ENCODE measurements at places on chromosomes 3 and 15.

GRCh38 chr3:56042326-56042951 lies 425.8 kb downstream of the ERC2 start:
- DNase-seq: no peak

DNA sequence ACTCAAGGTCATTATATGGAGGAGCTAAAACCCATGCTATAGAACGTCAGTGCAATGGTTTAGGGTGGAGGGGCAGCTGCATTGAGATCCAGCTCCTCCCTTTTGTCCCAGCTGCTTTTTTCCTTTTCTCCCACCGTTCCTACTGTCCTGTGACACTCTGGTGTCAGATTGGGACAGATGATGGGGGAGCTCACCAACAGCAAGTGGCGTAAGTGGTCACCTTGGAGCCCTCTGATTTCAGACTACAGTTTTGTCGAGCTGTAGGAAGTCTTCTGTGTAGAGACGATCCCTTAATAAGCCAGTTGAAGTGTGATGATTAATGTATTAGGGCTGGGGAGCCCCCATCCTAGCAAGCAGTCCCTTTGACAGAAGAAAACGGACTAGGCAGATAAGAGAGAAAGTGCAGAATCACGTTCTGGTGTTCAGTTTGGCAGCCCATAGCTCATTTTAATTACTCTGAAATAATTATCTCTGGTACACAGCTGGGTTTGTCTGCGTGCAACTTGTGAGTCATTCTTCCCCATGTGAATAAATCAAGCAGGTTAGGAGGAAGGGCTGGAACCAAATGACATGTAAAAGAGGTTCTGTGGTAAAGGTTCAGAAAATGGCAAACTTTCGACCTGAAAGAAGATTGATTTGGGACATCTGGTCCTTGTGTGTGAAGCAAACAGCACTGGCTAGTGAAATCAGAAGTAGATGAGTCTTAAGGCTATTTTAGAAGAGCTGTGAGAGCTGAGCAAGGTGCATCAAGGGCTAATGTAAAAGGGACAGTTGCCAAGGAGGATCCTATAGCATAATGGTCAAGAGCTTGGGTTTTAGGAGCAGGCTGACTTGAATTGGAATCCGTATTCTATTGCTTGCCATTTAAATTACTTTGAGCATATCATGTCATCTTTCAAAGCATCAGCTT lies 241.4 kb downstream of the EDEM1 start:
- no peak for DNase-seq

- DNase-seq: no peak
These were observed 779.1 kb downstream of the CADM2 start for GRCh38 chr3:85737846-85738245.

GRCh38 chr3:172062761-172063160 lies 23.4 kb downstream of the FNDC3B start:
- no peak for DNase-seq

DNA sequence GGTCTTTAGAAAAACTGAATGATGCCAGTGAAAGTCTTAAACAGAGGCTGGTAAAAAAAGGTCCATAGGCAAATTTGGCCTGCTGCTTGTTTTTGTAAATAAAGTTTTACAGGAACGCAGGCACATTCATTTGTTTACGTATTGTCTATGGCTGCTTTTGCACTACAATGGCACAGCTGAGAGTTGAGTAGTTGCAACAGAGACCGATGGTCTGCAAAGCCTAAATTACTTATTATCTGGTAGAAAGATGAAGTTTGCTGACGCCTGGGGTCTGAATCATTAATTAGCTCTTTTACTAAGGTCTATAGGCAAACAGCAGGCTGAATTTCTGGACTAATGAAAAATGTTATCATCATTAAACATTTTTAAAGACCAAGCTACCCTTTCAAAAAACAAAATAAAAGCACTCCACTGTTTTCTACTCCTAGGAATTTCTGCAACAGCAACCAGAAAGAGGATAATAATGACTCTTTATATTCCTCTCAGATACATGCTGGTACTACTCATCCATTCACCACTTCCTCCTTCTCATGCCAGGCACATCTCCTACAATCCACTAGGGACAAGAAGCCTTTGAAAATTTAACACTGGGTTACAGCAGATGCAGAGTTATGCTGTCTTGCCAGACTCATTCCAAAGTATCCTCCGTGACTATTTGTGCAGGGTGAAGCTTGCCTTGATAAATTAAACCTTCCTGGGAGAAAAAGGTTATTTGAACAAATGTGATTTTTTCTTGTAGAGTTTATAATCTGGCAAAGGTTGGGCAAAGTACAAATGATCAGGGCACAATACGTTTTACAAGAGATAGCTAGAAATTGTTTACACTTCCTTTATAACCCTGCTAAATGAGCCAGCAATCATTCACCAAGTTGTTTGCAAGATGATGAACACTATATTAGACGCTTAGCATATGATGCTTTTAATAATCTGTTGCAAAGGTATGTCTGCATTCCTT lies 6.0 kb downstream of the GATM start:
- DNase-seq: no peak

DNA sequence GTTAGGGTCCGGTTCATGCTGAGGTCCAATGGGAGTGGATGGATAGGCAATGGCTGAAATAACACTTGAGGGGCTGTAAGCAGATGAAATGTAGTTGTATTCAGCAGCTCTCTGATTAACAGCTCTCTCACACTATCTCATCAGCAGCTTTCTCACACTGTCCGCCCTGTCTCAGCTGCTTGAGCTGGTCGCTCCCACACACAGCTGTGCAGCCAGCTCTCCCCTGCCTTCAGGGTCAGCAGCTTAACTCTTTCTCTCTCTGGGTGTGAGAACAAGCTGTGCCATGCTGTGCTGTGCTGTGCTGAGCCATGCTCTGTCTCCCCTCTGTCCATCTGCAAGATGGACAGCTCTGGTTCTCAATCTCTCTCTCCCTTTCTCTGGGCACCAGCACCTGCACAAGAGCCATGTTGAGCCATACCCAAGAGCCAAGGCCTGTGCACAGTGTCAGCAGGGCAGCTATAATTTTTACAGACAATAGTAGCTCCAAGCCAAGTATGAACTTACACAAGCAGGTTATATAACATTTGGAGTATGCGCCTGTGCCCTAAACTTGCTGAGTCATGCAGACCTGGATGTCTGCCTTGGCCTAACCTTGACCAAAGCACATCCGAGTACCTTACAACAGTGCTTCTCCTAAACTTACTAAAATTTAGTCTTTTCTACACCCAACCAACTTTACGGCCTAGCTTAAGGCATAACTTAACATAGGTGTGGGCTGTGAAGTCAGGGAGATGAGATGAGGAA lies 291.3 kb upstream of the TRIM42 start:
- DNase-seq: no peak

- no peak for DNase-seq
These were observed at the start of gene ADGRG7 for GRCh38 chr3:100609305-100609704. ADGRG7 (plus strand) TSS chr3:100609601; CDS start chr3:100609857, 256 bp downstream.

DNA sequence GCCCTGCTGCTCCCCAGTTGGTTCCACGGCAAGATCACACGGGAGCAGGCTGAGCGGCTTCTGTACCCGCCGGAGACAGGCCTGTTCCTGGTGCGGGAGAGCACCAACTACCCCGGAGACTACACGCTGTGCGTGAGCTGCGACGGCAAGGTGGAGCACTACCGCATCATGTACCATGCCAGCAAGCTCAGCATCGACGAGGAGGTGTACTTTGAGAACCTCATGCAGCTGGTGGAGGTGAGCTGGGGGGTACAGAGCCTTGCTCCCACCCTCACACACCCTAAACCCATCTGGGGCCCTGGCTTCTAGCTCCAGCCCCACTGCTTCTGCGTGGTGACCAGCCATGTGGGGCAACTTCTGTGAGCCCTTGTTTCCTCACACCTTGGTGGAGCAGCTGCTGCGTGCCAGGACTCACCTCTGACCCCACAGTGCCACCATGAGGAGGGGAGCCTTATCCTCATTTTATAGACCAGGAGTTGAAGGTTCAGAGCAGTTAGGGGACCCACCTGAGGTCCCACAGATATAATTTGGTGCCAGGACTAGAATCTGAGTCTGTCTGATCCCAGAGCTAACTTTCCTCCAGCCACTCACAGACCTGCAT lies 13.3 kb upstream of the LMAN1L start:
- no peak for DNase-seq

DNA sequence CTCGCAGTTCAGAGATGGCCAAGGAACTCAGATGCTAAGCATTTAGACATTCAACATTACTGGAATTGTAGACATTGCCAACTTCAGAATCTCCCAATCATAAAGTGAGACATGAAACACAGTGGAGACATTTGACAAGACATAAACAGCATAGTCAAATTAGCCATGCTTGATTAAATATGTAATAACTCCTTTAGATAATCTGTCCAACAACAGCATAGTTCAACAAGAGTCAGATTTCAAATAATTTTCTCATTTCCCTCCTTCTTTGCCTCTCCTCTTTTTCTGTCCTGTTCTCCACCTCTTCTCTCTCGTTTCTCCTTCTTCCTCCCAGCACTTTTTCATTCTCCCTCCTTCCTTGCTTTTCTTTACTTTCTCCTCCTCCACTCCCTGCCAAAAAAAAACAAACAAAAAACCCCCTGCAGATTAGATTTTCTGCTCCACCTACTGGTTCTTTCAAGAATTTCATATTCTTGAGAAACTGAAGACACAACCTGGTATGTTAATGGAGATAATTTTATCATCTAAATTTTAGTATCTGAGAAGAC lies 20.2 kb downstream of the CPOX start:
- no peak for DNase-seq

DNA sequence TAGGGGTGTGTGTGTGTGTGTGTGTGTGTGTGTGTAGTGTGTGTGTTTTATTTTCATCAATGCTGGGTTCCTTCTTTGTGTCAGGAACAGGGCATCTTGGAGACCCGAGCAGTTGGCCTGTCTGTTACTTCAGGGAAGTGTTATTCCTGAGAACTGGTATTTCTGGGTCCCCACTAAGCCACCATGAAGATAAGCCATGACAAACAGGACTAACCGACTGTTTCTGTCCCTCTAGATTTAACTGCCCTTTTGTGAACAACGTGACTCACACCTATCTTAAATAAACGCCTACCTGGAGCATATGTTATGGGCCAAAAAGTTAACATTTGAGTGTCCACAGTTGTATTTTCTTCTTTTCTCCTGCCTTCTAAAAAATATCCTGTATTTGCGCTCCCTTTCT lies 19.5 kb downstream of the SIDT1 start:
- DNase-seq: no peak

DNA sequence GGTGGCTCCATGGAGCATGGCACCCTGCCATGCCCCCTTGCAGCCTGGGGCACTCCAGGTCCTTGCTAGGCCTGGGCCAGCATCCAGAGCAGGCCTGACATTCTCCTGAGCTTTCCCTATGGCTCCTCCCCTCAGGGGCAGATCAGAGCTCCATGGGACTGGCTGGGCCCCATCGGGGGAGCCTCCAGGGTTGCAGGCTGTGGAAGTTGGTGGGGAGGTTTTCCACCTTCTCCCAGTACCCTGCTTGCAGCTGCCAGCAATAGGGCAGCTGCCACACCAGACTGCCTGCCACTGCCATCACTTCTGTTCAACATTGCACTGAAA lies 75.7 kb upstream of the TP63 start:
- no peak for DNase-seq

- DNase-seq: no peak
These were observed 182.7 kb downstream of the MEX3B start for GRCh38 chr15:81863162-81863561.

DNA sequence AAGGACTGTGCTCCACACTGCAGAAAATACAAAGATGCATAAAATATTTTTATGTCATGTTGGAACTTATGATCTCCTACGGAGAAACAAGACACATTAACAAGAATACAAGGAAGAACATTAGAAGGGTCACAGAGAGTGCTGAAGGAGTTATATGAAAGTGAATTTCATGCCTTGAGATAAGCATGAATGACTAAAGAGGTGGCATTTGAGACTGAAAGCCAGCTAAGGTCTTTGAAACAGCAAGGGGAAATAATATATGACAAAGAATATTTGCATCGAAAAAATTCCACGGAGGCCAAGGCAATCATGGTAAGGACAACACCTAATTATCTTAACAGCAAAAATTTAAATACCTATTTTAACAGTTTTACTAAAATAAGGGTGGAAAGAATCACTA lies 12.5 kb downstream of the GSK3B start:
- no peak for DNase-seq

GRCh38 chr3:23203708-23204330 lies 692 bp downstream of the UBE2E2 start:
- DNase-seq: no peak

DNA sequence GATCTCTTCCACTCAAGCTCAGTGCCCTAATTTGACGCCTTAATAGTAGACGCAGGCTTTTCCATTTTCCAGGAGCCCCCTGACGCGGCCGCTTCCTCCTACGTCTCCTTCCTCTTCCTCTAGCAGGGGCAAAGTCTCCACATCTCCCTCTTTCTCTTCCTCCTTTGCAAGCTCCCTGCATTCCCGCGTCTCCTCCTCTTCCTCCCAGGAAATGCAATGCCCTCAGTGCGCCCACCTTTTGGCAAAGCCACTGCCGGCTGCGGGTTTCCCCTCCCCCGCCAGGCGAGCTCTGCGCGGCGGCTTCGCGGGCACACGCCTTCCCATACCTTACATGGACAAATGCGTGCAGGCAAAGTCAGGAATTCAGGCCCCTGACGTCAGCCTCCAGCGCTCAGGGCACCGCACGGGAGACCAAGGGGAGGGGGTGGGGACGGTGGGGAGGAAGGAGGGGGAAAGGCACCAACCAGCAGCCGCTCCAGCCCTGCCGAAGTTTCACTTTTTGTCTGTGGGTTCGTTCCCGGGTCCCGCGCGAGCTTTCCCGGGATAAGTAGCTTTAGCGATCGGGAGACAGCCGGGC lies 432 bp upstream of the LPP start:
- peak; percentile 86 for DNase-seq

DNA sequence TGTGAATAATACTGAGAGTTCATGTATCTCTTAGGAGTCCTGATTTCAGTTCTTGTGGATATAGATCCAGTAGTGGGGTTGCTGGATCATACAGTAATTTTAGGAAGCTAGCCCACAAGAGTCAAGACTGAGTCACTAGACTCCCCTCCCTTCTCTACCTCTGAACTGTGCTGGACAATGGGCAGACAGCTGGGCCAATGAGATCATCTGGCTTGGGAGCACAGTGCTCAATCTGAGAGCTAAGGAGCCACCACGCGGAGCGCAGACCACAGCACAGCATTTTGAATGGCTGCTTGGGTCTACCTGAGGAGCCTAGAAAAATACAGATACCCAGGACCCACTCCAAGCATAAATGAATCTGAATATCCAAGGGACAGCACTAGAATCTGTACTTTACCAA lies 32.5 kb downstream of the WNT5A start:
- no peak for DNase-seq

GRCh38 chr15:47383102-47383501 lies 334.2 kb upstream of the SEMA6D start:
- DNase-seq: no peak

GRCh38 chr3:160720123-160720746 lies 35.8 kb upstream of the PPM1L start:
- no peak for DNase-seq

DNA sequence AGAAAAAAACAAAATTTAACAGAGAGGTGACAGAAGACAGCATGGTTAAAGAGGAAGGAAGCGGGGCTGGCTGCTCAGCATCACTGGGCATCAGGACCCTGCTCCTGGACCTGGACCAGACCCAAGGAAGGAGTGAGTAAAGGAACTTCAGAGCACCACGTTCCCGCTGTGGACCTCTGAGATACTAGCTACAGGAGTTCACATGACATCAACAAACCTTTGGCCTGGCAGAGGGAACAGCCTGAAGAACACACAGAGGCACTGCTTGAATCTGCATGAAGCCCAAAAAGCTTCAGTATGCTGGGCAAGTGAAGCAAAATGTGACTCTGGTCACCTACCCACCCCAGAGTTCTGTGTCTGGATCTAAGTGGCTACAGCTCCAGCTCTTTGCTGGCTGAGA lies 38.1 kb downstream of the SLC2A2 start:
- DNase-seq: no peak

Measured in pancreas (tissue), 10 donors.